ENCODE measurements at places on chromosomes 16 and 17. TPM values are rescaled to one million over a fixed set of nuclear protein-coding genes. Genes with fewer than 3 reads are reported as not detected.

The CD7 gene
- 272 TPM for total RNA-seq

GRCh38 chr16:28585674-28586073, 11.2 kb downstream of the SULT1A2 start:
- no peak overlapping the region for H3K27ac ChIP-seq
- H3K36me3 ChIP-seq: peaks cover 5% of the 10 kb centered on the region
- no peak for DNase-seq
- H3K27me3 ChIP-seq: no peaks in the 10 kb centered on the region

GRCh38 chr16:80586476-80586875, 45.7 kb downstream of the DYNLRB2 start:
- no peak overlapping the region for H3K27ac ChIP-seq
- H3K36me3 ChIP-seq: no peaks in the 10 kb centered on the region
- DNase-seq: no peak
- peaks cover 10% of the 10 kb centered on the region for H3K4me1 ChIP-seq
- H3K27me3 ChIP-seq: no peaks in the 10 kb centered on the region

- H3K36me3 ChIP-seq: no peaks in the 10 kb centered on the region
Observed at GRCh38 chr16:29030086-29030840, 45.4 kb downstream of the LAT start.

DNA sequence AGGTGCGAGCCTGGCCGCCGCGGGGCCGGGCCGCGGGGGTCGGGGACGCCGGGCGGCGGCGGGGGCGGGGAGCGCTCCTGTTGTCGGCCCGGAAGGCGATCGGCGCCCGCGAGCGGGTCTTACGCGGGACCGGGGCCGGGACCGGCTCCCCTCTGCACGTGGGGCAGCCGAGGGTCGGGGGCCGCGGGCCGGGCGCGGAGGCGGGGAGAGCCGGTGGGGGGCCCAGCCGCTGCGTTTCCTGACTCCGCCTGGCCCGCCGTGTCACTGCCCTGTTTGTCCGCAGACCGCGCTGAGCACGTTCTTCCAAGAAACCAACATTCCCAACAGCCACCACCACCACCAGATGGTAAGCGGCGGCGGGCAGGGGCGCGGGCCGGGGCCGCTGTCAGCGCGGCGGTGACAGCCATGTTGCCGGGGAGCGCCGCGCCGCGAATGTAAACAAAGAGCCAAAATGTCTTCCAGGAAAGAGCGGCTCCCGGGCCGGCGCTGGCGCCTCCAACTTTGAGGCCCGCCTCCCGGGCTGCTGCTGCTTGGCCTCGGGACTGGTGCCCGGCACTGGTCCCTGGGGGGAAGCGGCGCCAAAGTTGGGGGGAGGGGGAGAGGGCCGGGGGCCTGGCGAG, 586 bp downstream of the UBALD2 start:
- peak; percentile 66 for DNase-seq
- H3K27ac ChIP-seq: peak overlapping the region; percentile 92
- H3K4me1 ChIP-seq: peaks cover 48% of the 10 kb centered on the region
- H3K27me3 ChIP-seq: no peaks in the 10 kb centered on the region
- H3K36me3 ChIP-seq: no peaks in the 10 kb centered on the region

DNA sequence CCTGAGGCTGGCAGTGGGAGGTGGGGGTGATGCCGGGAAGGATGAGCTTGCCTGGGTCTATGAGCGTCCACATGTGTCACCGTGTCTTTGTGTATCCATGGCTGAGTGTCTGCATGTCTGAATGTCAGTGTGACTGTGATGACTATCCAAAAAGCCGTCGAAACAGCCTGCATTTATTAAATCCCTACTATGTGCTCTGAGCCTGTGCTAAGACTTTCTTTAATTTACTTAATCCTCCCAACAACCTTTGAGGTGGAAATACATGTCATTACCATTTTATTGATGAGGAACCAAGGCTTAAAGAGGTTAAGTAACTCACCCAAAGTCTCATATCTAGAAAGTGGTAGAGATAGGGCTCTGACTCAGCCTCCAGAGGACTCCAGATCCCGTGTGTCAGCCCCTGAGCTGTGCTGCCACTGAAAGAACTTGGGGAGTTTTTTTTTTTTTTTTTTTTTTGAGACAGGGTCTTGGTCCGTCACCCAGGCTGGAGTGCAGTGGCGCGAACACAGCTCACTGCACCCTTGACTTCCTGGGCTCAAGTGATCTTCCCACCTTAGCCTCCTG, 20.0 kb downstream of the ARHGAP23 start:
- peaks cover 8% of the 10 kb centered on the region for H3K4me1 ChIP-seq
- no peaks in the 10 kb centered on the region for H3K36me3 ChIP-seq
- peaks cover 3% of the 10 kb centered on the region for H3K27me3 ChIP-seq
- DNase-seq: no peak

DNA sequence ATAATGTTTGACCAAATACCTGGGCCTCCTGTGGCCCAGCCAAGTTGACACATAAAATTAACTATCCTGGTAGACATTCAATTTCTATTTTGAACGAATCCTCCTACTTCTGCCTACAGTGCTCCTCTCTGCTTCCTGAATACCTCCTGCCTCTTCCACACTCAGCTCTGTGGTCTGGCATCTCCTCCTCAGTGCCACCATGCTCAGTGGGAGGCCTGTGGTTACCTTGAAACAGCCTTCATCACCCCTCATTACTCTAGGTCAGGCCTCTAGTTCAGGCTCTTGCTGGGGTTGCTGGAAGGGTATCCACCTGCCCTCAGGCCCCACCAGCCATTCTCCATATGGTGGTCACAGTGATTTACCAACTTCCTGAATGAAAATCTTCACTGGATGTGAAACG, 5.1 kb downstream of the LYRM9 start:
- peaks cover 5% of the 10 kb centered on the region for H3K4me1 ChIP-seq
- no peak overlapping the region for H3K27ac ChIP-seq
- H3K4me3 ChIP-seq: no peak overlapping the region
- no peak for DNase-seq
- H3K36me3 ChIP-seq: no peaks in the 10 kb centered on the region
